Breast epithelium (tissue), 4 donors: ENCODE measurements at places on chromosomes 16 and 17. TPM values are rescaled to one million over a fixed set of nuclear protein-coding genes. Genes with fewer than 3 reads are reported as not detected.

The KRTAP4-6 gene
- total RNA-seq, result not detected

The SPNS3 gene
- total RNA-seq, result not detected

The GGT6 gene
- total RNA-seq, result not detected

The MILR1 gene
- 3.1 TPM for total RNA-seq

The MYH1 gene
- total RNA-seq, result not detected

The NGFR gene
- total RNA-seq, result 27.8 TPM

The RASL10B gene
- total RNA-seq, result 27.8 TPM
